Posterior cingulate gyrus (tissue), 11 donors: ENCODE measurements at places on chromosomes 2 and 18.

DNA sequence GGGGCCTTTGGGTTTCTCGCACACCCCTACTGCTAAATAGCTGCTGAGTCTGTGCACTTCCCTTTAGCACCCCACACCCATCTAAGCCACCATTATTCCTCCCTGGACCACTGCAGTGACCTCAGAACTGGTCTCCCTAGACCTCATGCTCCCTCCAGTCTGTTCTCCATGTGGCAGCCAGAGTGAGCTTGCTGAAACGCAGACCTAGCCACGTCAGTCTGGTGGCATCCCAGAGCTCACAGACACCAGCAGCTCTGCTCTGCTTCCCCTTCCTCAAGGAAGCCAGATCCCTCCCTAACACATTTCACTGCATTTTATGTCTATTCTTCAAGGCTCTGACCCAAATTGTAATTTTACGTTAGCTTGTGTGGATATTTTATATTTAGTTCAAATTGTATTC is 144.4 kb downstream of the DYSF start:
- no peak for DNase-seq

- DNase-seq, result no peak
Measured at GRCh38 chr2:121748202-121748601, 7.2 kb upstream of the TSN start.

GRCh38 chr2:58906081-58906645 is 665.0 kb upstream of the FANCL start:
- no peak for DNase-seq

DNA sequence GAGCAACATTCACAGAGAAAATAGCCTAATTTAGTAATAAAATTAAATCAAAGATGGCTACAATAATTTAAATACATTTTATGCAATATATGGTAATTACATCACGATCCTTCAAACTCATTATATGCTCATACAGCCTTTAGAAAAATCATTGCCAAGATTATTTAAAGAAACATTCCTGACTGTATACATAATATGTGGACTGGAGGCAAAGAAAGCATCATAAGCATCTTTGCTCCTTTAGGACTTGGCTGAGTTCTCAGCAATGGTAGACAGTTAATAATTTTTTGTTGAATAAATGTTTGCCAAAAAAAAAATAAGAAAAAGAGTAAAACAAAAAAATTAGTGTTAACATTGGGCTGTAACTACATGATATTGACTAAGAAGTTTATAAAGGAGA is 26.9 kb downstream of the NCKAP5 start:
- no peak for DNase-seq

GRCh38 chr2:20015482-20016083 is 3.1 kb upstream of the MATN3 start:
- DNase-seq, result no peak

DNA sequence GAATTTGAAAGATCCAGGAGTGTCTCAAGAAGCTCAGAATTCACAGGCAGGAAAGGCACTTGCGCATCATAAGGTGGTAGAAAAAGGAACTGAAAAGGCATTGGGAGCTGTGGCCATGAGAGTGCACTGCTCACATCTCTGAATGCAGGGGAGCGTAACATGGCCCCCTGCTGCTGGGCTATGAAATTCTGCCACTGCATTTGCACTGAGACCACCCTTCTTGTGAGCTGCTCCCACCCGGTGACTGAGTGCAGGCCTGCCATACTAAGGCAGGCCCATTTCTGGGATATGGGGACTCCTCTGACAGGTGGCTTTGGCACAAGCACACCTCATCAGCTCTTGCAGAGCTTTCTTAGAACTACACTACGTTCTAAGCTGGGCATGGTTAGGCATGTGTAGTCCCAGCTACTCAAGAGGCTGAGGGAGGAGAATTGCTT is 25.3 kb upstream of the STARD7 start:
- DNase-seq, result no peak

DNA sequence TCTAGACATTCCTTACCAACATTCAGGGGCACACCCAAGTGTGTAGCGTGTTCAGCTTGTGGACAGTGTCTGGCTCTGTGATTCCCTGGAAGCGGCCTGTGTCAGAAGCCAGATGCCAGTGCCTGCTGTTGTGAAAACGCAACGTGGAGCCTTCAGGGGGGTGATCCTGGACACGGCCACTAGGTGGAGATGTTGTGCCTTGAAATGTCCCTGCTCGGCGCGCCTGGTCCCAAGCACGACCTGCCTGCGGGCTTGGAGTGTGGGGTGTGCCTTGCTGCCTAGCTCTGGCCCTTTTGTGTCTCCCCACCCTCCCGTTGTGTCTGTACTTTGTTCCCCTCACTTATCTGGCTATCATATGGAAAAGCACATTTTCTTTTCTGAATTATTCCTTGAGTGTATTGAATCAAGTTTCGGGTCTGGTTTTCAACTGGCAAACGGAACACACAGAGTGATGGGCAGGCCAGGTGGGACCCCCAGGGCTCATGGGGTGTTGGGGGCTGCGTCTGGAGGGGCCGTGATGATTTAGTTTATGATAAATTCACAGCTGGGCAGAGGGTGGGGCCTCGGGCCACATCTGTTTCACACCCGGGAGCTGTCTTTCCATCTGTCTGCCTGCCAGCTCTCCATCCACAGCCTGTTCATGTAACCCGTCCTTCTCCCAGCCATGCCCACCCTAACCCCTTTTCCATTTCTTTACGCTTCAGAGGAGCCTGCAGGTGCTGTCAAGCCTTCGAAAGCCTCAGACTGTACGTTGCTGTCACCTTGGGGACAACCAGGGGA is 95.5 kb downstream of the DYSF start:
- peak; percentile 82 for DNase-seq

DNA sequence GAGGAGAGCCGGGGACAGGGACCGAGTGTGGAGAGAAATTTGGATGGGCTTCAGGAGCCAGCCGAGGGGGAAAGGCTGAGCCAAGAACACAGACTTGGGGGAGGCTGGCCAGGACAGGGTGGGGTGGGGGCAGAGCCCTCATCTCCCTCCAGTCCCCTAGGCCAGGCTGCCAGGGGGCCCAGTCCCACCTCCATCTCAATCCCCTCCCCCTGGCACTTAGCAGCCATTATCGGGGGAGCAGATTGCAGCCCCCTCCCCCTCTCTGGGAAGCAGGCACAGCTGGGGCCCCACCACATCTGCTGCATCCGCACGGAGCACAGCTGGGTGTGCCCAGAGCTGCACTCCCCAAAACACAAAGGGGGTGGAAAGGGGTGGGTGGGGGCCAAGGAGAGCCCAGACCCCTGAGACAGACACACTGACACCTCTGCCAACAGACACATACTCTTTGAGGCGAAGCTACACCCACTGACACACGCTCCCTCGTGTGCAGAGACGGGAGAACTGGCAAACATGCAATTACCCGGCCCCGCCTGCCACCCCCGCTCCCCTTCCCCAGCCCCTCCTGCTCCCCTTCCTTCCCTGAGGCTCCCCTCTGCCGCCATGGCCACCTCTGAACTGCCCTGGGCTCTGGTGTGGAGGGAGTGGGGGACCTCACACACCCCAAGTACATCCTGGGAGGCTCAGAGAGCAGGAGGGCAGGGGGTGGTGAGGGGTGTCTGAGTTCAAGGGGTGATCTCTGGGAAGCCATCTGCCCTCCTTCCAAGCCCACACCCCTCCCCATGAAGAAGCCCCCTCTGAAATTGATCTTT is 5.1 kb upstream of the ASIC4 start:
- no peak for DNase-seq

GRCh38 chr2:239108459-239108858 is 260.6 kb downstream of the TWIST2 start:
- no peak for DNase-seq

DNA sequence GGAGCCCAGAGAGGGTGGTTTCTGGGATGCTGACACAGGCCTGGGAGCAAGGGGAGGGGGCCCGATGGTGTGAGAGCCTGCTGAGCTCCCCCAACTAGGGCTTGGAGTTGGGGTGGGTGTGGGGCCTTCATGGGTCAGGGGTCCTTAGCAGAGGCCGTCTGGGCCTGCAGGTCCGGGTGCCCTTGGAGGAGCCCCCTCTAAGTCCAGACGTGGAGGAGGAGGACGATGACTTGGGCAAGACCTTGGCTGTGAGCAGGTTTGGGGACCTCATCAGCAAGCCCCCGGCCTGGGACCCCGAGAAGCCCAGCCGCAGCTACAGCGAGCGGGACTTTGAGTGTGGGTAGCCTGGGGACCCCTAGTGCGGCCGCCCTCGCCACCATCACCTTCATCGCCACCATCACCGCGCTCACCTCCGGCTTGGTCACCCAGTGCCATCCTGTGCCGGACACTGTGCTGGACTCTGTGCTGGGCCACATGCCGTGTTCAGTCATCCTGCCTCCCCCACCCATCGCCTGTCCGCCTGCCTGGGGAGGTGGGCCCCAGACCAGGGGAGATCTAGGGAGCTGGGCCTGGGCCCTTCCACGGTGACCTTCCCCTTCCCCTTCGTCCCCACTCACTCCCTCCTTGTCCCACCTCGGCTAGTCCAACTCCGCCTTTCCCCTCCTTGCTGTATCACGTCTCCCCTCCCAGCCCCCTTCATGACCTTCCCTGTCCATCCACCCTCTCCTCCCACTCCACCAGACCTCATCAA is 980 bp downstream of the SLC4A3 start:
- DNase-seq, result no peak

GRCh38 chr2:105509269-105510086 is 110.6 kb upstream of the FHL2 start:
- no peak for DNase-seq
